ENCODE measurements at places on chromosomes 12 and 14.
A peak's percentile ranks its signal among the peaks of the same experiment; 100 is the strongest.

DNA sequence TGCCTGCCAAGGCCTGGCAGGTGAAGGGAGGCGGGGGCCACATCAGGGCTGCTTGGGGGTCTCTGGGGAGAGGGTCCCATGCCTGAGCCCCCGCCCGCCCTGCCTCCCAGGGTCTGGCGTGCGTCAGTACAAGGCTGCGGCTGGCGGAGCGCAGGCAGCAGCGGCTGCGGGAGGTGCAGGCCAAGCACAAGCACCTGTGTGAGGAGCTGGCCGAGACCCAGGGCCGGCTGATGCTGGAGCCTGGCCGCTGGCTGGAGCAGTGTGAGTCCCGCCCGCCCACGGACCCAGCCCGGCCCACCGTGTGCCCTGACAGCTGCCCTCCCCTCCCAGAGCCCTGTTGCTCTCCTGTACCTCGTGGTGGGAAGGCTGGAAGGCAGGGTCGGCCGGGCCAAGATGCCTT is 40.7 kb downstream of the KIF26A start:
- DNase-seq: no peak

DNA sequence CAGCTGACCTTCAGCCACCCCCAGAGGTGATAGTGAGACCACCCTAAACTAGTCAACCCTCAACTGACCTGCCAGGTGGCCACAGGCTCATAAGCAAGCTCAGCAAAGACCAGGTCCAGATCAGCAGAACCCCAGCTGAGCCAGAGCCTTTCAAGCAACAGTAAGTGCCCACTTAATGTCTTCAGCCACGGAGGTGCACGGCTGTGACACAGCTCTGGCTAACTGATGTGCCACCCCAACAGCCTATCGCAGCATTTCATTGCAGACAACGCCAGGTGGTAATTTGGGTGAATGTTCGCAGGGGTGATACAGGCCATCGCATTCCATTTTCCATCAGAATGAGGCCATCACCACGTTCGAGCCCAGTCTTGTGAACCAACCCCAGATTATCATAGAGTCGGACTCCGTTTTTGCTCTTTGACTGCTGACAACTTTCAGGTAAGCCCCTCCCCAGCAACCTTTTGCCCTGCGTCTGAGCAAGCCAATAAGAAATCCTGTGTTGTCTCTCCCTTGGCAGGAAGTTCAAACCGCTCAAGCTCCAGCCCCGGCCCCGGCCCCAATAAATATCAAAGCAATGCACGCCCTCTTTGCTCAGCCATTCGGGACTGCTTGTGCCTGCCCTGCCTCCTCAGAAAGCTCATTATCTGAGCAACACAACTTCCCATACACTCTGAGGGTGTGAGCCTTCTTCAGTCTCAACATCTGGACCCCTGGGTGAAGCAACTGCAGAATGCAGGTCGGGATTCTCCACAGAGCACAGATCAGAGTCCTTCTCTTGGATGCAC is 44.4 kb downstream of the JAG2 start:
- DNase-seq: no peak

DNA sequence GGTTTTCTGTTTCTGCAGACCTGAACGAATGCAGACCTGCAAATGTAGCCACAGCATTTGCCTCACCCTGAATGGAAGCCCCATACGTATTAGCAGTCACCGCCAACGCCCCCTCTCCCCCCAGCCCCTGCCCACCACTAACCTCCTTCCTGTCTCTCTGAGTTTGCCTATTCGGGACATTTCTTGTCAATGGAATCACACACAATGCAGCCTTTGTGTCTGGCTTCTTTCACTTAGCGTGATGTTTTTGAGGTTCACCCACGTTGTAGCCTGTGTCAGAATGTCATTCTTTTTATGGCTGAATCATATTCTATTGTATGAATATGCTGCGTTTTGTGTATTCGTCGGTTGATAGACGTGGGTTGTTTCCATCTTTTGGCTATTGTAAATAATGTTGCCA is 178.6 kb downstream of the AACS start:
- DNase-seq: no peak

- DNase-seq: no peak
Measured at GRCh38 chr12:13178568-13179210, 17.8 kb upstream of the EMP1 start.

DNA sequence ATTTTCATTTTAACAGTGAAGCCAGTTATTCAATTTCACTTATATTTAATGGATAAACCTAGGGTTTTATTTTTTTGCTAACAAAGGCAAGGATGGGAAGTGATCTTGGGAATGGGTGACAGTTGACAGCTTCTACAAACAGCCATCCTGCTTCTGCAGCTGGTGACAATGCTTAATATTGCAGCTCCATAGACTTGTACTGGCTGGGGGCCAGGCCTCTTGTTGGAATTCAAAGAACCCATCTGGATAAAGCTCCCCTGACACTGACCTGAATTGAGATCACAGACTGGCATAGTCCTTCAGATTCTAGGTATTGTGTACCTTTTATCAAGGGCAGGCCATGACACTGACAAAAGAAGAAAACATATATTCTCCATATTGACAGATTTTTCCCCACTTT is 664.6 kb upstream of the FOXG1 start:
- DNase-seq: no peak

GRCh38 chr14:56561606-56562005 is 18.0 kb upstream of the TMEM260 start:
- DNase-seq: no peak

GRCh38 chr12:31228811-31229792 is 96.8 kb downstream of the SINHCAF start:
- DNase-seq: peak; percentile 15

GRCh38 chr14:37493606-37494005 is 101.4 kb downstream of the FOXA1 start:
- no peak for DNase-seq

DNA sequence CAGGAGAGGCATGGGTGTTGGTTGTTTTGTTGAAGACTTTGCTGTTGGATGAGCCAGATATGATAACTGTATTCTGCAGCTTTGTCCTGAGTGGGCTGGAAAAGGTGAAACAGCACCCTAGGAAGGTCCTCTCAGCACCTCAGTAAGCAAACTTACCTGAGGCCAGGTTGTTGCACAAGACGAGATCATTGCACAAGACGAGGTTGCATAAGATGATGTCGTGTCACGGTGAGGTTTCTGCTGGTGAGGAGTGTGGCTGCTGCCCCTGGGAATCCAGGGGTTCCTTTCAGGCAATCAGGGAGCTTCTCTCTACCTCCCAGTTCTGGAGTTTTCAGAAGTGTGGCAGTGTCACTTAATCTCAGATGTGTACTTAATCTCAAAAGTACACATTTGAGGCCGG is 85.6 kb downstream of the GLT1D1 start:
- DNase-seq: no peak

DNA sequence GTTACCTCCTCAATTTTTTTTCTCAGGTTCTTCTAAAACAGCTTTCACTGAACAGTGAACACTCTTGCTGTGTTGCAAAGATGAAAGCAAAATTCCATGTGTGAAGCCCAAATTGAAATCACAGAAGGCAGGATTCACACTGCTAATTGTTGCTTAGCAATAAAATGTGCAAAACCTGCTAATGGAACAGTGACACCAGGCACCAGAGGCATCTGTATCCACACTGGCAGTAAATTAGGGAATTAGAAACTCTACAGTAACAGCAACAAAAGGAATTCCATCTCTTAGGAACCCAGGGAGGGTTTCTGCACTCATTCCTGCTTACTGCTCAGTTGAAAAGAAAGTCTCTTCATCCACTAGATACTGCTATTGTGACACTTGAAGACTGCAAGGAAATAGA is 202.3 kb downstream of the GXYLT1 start:
- no peak for DNase-seq

DNA sequence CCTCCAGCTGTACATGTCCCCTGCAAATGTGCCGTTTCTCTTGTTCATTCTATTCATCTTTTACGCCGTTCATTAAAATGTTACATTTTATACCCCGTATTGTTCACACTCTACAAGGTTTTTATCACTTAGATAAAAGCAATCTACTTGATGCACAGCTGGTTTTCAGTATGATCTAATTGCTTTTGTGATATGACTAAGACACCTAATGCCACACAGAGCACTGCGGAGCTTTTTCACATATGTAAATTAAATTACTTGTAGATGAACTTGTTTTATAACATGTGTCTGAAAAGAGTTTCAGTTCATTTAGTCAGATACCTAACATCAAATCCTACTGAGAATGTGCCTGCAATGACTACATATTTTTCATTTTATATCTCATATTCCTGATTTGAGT is 40.9 kb upstream of the RERGL start:
- DNase-seq: no peak

DNA sequence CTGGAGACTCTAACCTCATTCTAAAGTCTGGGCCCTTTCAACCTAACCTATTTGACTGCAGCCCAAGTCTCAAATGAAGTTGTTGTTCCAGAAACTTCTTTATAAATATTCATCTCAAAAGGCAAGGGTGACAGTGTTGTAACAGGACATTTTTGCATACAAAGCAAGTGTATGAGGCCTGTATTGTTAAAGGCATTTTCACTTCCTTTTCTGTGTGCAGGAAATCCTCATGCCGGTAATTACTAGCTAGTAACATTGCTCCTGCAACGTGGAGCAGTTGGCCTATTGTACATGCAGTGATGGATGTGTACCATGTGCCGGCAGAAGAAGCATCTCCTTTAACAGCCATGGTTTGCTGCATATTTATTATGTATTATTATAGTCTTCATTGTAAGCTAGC is 156.5 kb upstream of the RMST start:
- no peak for DNase-seq

GRCh38 chr14:25412998-25413397 is 363.1 kb upstream of the STXBP6 start:
- DNase-seq: no peak

GRCh38 chr12:54692353-54692752 is 44.2 kb upstream of the DCD start:
- no peak for DNase-seq

- DNase-seq: no peak
Measured at GRCh38 chr12:106889950-106890626, 65.6 kb upstream of the TMEM263 start.

DNA sequence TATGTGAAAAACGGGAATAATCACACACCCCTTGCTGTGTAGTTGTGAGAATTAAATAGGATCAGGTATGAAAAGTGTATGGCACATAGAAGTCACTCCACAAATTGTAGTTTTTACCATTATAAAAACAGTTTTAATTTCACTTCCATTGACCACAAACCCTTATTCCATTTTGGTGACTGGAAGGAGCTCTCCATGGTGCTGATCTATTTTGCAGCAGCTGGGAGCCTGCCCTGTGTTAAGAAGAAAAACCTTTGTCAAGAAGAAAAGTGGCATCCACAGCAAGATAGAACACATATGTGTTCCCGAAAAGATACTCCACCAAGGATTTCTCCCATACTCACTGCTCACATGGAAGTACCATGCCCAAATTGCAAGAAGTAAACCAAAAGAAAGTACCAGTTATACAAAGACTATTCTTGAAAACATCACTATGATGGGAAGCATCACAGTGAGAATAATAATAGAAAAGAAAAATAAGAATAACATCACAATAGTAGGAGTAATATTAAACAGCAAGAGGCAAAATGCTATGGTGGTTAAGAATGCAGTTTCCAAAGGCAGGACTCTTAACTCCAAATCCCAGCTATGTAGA is 58.7 kb downstream of the TUNAR start:
- peak; percentile 41 for DNase-seq

GRCh38 chr12:47885012-47885501 is 19.7 kb downstream of the VDR start:
- no peak for DNase-seq

- DNase-seq: no peak
Measured at GRCh38 chr12:104799458-104799857, 158.6 kb downstream of the SLC41A2 start.

DNA sequence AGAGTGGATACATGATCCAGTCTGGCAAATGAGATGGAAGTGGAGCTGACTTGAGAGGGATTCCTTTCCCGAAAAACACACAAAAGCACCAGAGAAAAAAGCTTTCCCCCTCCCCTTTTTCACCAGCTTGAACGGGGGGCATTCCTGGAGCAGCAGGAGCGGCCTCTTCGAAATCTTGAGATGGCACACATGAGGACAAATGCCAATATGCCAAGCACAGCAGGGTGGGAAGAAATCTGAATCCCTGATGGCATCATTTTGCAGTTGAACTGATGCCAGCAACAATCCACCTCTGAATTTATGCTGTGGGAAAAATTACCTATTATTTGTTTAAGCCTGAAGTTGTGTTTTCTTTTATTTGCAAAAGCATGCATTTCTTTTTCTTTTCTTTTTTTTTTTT is 29.7 kb upstream of the BICD1 start:
- DNase-seq: no peak

- DNase-seq: no peak
Measured at GRCh38 chr12:114473018-114473417, 67.1 kb upstream of the TBX5 start.

- DNase-seq: no peak
Measured at GRCh38 chr14:24670594-24670993, 36.6 kb upstream of the GZMB start.

DNA sequence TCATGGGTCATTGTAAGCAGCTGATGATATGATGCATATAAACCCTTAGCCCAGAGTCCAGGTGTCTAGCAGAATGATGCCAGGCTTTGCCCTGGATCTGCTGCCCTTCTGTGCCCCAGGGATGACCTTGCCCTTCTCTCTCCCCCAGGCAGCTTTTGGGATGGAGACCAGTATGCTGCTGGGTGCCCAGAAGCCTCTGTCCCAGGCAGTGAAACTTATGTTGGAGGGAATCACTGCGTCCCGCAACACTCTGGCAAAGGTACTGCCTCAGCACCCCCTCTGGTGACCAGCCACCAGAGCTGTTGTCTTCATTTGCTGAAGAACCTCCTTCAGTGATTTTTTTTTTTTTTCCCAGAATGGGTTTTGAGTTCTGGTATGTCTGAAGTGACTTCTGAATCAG is 23.3 kb downstream of the CYP46A1 start:
- no peak for DNase-seq

DNA sequence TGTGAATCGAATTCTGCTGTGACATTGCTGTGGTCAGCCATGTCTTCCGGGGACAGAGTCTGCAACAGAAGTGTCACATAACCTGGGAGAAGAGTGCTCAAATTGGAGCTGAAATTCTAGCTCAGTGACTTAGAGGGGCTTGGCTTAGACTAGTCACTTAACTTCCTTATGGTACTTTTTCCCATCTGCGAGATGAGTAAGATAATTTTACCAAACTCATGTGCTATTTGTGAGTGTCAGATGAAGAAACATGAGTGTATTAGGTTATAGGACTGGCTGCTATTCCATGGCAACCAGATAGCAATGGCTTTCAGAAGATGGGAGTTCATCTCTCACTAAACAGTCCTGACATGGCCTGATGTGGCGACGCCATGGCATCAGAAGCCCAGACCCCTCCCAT is 104.1 kb downstream of the CHST11 start:
- DNase-seq: no peak

DNA sequence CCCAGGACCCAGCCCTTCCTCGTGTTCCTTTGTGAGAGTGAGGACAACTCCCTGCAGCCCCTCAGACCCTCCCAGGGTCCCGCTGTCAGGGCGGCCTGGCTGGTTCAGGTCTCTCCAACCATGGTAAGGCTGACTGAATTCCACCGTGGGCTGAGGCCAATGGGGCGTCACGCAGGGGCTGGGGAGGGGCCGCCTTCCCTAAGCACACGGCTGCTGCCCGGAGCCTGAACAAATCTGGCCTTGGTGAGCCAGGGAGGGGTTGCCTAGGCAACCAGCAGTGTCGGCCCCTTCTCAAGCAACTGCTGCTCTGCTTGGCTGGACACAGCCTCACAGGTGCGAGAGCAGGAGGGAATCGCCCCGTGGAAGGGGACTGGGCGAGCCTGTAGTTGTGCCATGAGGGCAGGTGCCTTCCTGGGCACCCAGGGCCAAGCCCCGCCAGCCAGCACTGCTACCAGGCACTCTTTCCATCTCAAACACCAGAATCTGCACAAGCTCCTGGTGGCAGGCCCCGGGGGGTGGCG is 37.0 kb upstream of the GALNT9 start:
- no peak for DNase-seq

All from LoVo (cell line).